DMS53 (cell line): ENCODE measurements at places on chromosomes 5 and 9.
A peak's percentile ranks its signal among the peaks of the same experiment; 100 is the strongest.

DNA sequence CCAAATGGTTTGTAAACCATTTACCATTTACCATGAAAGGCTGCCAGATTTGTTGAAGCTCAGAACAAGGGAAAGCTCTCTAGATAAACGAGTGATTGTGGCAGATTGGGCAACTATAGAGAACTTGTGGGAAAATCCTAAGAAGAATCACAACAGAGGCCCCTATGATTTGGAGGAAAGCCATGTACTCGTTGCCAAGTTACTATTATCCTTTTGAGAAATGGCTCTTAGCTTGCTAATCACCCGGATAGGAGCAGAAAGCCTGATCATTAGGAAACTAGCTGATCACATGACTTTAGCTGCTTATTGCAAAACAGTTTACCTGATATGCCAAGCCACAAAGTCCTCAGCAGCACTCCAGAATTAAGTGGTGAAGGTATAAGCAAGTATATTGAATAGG, 23.5 kb upstream of the ATG10 start:
- no peak for DNase-seq

DNA sequence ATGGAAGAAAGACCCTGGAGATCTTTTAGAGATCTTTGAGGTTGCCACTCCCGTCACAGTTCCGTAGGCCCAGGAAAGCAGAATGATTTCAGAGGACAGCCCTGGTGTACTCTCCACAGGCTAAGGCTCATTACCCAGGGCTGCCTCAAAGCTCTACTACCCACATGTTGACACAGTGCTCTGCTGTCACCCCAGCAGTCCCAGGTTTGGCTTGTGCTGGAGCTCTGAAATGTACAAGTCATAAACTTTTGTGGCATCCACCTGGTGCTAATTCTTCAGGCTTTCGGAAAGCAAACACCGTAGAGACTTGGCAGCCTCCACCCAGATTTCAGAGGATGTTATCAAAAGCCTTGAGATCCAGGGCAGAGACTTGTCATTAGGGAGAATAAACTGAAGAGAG, 136.5 kb downstream of the MTRR start:
- DNase-seq, result no peak

- DNase-seq, result no peak
Measured at GRCh38 chr5:84549054-84549453, 164.4 kb upstream of the EDIL3 start.

- no peak for DNase-seq
Measured at GRCh38 chr5:172870715-172871461, 36.8 kb downstream of the ERGIC1 start.

- peak; percentile 90 for DNase-seq
Measured at GRCh38 chr5:150289551-150290390, at the start of gene CAMK2A. Gene CAMK2A (minus strand): TSS chr5:150289773. CDS start chr5:150289625, 148 bp downstream.
